Pancreas (tissue), 10 donors: ENCODE measurements at places on chromosomes 16 and 17. TPM values are rescaled to one million over a fixed set of nuclear protein-coding genes. Genes with fewer than 3 reads are reported as not detected.
A peak's percentile ranks its signal among the peaks of the same experiment; 100 is the strongest.

The CDH11 gene
- 49.6 TPM for total RNA-seq

The CLDN6 gene
- 0.63 TPM for total RNA-seq

The TEX2 gene
- 30.3 TPM for total RNA-seq

The SCGB1C2 gene
- 0.50 TPM for total RNA-seq

The PRSS33 gene
- not detected for total RNA-seq

The MMP25 gene
- 1.6 TPM for total RNA-seq

The HOXB13 gene
- total RNA-seq, result not detected

The MYL4 gene
- total RNA-seq, result 0.28 TPM

The PRR35 gene
- 0.79 TPM for total RNA-seq

The CTRB1 gene
- total RNA-seq, result 37,242 TPM

The TXNL4B gene
- total RNA-seq, result 9.6 TPM

The EVI2A gene
- 0.32 TPM for total RNA-seq

The MAPT gene
- 1.1 TPM for total RNA-seq

DNA sequence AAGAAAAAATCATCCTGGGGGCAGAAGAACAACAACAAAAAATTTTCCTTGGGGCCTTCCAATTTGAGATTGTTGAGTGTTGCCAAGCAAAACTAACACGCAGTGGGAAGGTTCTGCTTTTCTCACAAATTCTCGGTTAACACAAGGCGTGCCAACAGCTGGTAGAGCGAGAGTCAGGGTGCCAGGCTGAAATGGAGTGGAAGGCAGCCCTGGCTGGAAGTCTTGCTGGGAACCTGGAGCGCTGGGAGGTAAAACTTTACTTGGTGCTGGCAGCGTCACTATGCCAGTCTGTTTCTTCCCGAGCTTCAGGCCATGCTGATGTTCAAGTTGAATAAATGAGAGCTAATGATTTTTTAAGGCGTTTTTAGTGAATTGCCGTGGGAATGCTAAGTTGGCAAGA, 189.4 kb downstream of the WWOX start:
- H3K4me3 ChIP-seq, result no peak overlapping the region
- no peaks in the 10 kb centered on the region for H3K4me1 ChIP-seq

- H3K27ac ChIP-seq, result no peak overlapping the region
- no peaks in the 10 kb centered on the region for H3K4me1 ChIP-seq
- H3K27me3 ChIP-seq, result no peaks in the 10 kb centered on the region
- no peak overlapping the region for H3K4me3 ChIP-seq
These were observed 19.0 kb downstream of the ADAD2 start for GRCh38 chr16:84209989-84210388.

- no peak overlapping the region for H3K4me3 ChIP-seq
- DNase-seq, result no peak
- H3K36me3 ChIP-seq, result no peaks in the 10 kb centered on the region
- no peak overlapping the region for H3K27ac ChIP-seq
- no peaks in the 10 kb centered on the region for H3K27me3 ChIP-seq
These were observed 203.7 kb upstream of the COX10 start for GRCh38 chr17:13865650-13866049.

DNA sequence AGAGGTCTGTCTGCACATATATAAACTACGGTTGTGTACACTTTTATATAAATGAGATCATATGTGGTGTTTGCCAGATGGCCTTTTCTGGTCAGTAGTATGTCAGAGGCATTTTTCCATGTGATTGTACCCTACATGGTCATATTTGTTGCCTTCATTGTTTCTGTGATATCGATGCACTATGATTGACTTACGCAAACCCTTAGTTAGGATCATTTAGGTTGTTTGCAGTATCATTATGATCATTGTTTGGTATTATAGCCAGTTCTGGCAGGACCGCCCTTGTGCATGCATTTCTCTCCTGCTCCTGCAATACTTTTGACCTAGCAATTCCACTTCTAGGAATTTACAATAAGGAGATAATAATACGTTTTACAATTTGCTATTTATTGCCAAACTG, 169.1 kb downstream of the MSI2 start:
- no peaks in the 10 kb centered on the region for H3K4me1 ChIP-seq
- DNase-seq, result no peak
- no peaks in the 10 kb centered on the region for H3K36me3 ChIP-seq
- no peak overlapping the region for H3K4me3 ChIP-seq
- no peaks in the 10 kb centered on the region for H3K27me3 ChIP-seq

GRCh38 chr17:39981207-39981741, 667 bp downstream of the PSMD3 start:
- H3K27me3 ChIP-seq, result no peaks in the 10 kb centered on the region
- no peak for DNase-seq
- H3K36me3 ChIP-seq, result no peaks in the 10 kb centered on the region
- peak overlapping the region; percentile 91 for H3K4me3 ChIP-seq
- peaks cover 12% of the 10 kb centered on the region for H3K4me1 ChIP-seq

DNA sequence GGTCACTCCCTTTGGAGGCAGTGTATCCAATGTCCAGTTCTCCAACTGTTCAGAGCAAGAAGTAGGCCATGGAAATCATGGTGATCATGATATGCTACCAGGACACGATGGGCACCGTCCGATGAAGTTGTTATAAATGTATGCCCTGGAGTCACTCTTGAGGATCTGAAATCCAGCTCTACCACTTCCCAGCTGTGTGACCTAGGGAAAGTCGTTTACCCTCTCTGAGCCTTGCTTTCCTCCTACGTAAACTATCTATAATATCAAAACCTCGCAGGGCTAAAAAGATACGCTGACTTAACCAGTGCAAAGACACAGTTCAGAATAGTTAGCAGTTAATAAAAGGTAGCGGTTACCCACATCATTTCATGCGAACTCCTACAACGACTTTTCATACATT, 194.2 kb downstream of the XYLT1 start:
- no peaks in the 10 kb centered on the region for H3K36me3 ChIP-seq
- no peak overlapping the region for H3K4me3 ChIP-seq
- peaks cover 32% of the 10 kb centered on the region for H3K4me1 ChIP-seq

GRCh38 chr16:9969580-9969979, 212.6 kb downstream of the GRIN2A start:
- H3K27ac ChIP-seq, result no peak overlapping the region
- H3K27me3 ChIP-seq, result no peaks in the 10 kb centered on the region
- no peaks in the 10 kb centered on the region for H3K36me3 ChIP-seq
- no peak for DNase-seq
- no peak overlapping the region for H3K4me3 ChIP-seq

- H3K4me3 ChIP-seq, result no peak overlapping the region
- H3K27me3 ChIP-seq, result no peaks in the 10 kb centered on the region
- no peaks in the 10 kb centered on the region for H3K36me3 ChIP-seq
- no peaks in the 10 kb centered on the region for H3K4me1 ChIP-seq
- no peak for DNase-seq
These were observed 277.1 kb downstream of the CEP112 start for GRCh38 chr17:65914784-65915342.

DNA sequence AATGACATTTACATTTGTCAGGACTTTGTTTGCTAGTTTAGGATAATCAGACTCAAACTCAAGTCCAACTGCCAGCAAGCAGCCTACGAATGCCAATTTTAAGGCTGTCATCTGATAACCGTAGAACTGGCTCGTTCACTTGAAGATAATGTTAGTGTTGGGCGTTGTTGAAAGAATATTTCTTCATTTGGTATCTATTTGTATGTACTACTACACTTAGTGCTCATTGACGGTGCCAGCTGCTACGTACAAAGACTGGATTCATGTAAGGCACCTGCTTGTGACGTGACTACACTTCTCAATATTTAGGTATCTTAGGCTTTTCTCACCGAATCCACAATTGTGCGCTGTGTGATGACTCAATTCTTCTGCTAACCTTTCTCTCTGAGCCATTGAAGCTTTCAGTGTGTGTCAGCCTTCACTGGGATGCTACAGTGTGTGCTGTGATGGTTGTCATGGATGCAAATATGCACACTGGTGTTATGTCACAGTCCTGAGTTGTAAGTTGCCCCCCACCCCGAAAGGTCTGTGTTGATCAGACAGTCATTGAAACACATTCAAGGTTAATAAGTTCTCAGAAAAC, 5.7 kb downstream of the ATP2C2 start:
- no peak for DNase-seq
- no peaks in the 10 kb centered on the region for H3K36me3 ChIP-seq
- H3K27ac ChIP-seq, result no peak overlapping the region
- H3K27me3 ChIP-seq, result no peaks in the 10 kb centered on the region
- no peak overlapping the region for H3K4me3 ChIP-seq
- H3K4me1 ChIP-seq, result no peaks in the 10 kb centered on the region

GRCh38 chr16:27771201-27771910, 221.4 kb downstream of the KATNIP start:
- no peaks in the 10 kb centered on the region for H3K4me1 ChIP-seq
- H3K36me3 ChIP-seq, result no peaks in the 10 kb centered on the region
- no peak overlapping the region for H3K4me3 ChIP-seq

DNA sequence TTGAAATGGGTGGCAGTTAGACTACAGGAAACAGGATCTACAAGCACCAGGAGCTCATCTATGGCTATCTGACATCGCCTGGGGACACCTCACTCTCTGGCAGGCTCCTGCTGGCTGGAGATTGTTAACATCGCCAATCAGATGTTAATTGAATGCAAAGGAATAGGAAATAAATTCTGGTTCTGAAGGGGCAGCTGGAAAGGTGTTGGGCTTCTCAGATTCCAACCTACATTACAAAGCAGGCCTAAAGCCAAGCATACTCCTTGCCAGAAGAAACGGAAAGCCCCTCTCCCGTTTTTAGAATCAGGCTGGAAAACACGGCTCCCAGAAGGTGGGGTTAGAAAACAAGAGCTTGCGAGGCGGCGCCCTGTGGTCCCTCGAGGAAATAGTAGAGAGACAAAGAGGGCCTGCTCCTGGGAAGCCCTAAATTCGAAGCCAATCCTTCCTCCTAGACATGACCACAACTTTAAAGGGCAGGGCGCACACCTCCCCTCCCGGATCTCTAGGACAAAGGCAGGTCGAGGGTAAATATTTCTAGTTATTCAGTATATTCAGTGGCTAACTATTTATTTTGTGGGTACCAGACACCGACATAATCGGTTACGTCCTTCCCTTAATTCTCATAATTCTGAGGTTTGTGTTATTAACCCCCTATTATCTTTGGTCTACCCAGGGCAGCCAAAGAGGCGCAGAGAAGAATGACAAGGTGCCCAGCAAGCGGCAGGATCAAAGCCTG, 763 bp upstream of the TOM1L1 start:
- peak overlapping the region; percentile 56 for H3K4me3 ChIP-seq
- no peaks in the 10 kb centered on the region for H3K4me1 ChIP-seq
- H3K27me3 ChIP-seq, result no peaks in the 10 kb centered on the region
- H3K36me3 ChIP-seq, result no peaks in the 10 kb centered on the region
- H3K27ac ChIP-seq, result peak overlapping the region; percentile 74
- DNase-seq, result no peak

- no peak overlapping the region for H3K27ac ChIP-seq
- no peaks in the 10 kb centered on the region for H3K27me3 ChIP-seq
- DNase-seq, result no peak
These were observed 634.6 kb upstream of the SOX9 start for GRCh38 chr17:71486261-71486660.

DNA sequence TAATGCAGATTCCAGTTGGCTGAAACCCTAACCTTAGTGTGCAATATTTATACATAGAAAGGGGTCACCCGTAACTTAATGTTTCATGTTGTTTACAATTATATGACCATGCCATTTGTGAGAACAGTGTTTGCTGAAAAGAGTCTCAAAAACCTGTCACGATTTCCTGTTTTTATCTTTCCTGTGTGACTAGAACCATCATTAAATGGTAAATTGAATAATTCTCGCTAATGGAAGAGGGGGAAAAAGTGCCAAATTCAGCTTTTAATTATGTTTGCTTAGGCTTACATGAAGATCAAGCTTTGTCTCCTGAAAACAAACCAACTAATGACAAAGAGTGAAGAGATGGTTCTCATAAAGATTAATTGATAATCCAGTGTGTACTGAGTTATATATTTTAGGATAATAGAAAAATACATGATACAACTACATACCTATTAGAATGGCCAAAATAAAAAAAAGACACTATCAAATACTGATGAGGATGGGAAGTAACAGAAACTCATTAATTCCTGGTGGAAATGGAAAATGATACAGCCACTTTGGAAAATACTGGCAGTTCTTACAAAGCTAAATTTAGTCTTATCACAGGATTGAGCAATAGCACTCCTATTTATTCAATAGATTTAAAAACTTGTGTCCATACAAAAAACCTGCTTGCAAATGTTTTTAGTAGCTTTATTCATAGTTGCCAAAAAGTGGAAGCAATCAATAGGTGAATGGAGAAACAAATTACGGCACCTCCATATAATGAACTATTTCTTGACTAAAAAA, 141.7 kb downstream of the CDK5R1 start:
- DNase-seq, result no peak
- no peak overlapping the region for H3K27ac ChIP-seq
- H3K4me3 ChIP-seq, result no peak overlapping the region
- no peaks in the 10 kb centered on the region for H3K36me3 ChIP-seq
- H3K27me3 ChIP-seq, result no peaks in the 10 kb centered on the region
